AG04449 (cell line): ENCODE measurements at places on chromosomes 2 and 18.

DNA sequence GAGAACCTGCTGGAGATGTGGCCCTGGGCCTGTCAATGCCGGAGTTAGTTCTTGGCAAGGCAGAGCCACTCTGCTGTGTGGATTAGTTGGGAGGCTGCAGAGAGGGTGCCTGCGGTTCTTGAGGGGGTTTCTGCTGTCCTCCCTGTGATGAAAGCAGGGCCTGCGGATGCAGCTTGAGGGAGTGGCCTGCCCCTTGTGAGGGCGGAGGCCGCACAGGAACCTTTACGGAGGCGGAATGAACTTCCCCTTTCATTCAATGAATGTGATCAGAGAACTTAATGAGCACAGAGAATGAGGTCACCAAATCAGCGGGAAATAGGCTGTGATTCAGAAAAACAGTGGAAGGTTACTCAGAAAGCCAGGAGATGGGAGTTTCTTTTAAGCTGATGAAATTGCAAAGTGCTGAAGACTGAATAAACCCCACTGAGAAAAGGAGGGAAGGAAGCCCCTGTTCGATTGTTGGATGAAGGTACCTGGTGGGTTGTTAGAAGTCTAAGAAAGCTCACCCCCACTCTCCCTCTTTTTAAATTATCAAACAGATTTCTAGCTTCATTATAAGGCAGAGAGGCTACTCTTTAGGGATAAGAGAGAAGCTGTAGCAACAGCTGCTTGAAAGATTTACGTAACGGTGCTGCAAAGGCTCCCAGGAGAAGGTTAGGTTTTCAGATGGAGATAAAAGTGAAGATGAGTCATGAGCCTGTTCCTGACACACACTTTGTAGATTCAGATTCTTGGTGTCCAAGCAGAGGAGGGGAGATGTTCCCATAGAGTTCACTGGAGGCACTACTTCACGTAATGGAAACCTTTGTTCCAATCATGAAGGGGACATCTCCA lies 47.4 kb downstream of the VWA3B start:
- DNase-seq: no peak

- peak; percentile 92 for DNase-seq
Observed at GRCh38 chr2:172995323-172996244, 80.1 kb upstream of the MAP3K20 start.

DNA sequence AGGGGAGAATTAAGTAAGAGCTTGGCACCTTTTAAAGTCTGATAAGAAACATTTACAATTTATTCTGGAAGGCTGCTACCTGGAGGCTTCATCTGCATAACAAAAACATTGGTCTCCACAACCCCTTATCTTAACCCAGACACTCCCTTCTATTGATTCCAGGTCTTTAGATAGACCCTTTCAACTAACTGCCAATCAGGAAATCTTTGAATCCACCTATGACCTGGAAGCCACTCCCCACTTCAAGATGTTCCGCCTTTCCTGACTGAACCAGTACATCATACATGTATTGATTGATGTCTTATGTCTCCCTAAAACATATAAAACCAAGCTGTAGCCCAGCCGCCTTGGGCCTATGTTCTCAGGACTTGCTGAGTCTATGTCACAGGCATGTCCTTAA lies 289.4 kb downstream of the AGPS start:
- no peak for DNase-seq

GRCh38 chr2:171575606-171576005 lies 53.3 kb downstream of the CYBRD1 start:
- no peak for DNase-seq

DNA sequence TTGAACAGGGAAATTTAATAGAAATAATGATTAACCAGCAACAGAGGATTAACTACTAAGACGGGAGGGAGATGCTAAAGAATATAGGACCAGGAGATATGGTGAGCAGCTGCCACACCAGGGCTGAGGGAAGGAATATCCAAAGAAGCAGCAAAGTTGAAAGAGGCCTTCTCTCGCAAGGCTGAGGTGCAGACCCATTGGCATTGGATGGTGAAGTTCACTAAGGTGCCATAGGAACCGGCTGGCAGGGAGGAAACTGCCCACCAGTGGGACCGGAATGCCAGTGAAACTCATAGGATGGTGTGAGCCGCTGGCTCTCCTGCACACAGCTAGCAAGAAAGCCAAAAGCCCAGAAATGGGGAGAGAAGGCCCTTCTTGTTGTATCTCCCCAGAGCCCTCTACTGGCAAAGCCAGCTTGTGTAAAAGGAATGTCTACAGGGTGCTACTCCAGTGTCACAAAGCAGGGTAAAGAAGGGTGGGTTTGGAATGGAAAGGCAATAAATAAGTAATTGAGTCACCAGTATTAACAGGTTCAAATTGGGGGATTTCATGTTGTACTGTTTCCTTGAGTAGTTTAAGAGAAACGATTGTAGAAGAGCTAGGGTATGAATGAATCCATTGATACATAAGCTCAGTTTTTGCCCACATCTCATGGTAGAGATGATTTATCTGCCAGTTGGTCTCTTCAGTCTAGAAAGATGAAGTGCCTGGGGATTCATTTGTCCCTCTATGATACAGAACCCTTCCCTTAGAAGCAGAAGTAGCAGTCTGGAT lies 36.0 kb downstream of the FARP2 start:
- no peak for DNase-seq

DNA sequence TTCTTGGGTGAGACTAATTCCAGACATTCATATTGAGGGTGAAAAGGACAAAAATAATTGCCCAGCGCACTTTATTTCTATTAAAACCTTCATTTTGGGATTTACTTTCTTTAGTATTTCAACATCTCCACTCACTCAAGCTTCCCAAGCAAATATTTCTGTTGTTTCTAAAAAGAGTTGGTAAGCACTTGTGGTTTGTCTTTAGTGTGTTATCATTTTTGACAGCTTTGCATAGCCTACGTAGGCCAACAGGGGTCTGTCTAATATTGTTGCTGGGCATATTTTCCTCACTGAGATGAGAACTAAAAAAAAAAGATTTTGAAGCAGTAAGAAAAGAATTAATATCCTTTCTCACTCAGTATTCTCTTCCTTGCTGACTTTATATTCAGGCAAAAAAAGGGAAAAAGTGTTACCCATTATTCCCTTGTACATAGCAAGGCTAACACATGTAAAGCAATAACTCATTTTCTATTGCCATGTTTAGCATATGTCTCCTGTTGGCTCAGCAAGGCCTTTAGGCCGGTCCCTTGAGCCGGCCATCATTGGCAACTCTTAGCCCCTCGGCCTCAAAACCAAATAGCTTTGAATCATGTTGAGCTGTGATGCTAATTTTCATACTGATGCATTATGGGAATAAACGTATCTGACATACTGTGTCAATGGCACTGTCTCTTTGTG lies 494.2 kb downstream of the ARHGAP15 start:
- DNase-seq: no peak

- DNase-seq: no peak
Observed at GRCh38 chr2:145729481-145729880, 1209.6 kb upstream of the ZEB2 start.

GRCh38 chr2:40844353-40845277 lies 392.7 kb upstream of the SLC8A1 start:
- DNase-seq: no peak

DNA sequence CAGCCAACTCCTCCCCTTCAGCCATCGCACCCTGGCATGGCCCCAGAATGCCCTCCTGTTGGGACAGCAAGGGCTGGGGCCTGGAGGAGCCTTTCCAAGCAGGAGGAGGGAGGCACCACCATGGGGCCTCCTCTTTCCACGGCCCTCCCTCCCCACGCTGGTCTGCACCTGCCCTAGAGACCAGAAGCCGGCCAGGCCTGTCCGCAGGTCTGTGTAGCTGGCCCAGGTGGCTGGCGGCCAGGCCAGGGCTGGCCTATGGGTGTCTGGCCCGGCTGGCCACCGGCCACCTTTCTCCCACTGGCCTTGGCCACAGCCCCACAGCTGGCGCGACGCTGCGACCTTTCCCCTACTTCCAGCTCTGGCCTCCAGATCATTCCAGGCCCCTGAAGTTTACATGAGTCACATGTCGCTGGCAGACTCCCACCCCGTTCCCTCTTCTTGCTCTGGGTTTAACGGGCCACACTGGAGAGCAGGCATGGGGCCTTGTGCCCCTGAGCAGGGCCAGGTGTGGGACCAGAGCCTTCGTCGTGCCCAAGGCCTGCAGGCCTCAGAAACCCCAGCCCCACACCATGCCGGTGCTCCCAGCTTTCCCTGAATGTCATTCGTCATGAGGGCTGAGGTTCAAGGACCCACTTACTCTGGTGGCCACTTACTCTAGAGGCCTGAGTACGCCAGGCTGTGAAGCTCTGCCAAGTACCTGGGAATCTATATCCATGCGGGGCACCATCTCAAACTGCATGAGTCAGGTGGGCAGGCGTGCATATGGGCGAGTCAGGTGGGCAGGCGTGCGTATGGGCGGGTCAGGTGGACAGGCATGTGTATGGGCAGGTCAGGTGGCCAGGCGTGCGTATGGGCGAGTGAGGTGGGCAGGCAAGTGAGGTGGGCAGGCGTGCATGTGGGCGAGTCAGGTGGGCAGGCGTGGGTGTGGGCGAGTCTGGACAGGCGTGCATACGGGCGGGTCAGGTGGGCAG lies 33.3 kb upstream of the KLF11 start:
- DNase-seq: no peak

GRCh38 chr2:142280831-142281230 lies 150.0 kb upstream of the LRP1B start:
- DNase-seq: no peak

DNA sequence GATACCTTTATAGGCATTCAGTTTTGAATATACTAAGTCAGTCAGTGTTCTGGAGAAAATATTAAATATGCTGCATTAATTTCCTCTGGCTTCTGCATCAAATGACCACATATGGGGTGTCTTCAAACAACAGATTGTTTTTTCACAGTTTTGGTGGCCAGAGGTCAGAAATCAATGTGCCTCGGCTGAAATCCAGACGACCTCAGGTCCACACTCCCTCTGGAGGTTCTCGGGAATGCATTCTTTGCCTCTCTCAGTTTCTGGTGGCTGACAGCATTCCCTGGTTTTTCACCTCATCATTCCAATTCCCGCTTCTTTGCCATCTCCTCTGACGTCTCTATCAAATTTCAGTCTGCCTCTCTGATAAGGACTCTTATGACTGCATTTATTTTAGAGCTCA lies 142.3 kb downstream of the ZNF407 start:
- DNase-seq: no peak

GRCh38 chr2:103734911-103735310 lies 973.1 kb downstream of the TMEM182 start:
- DNase-seq: no peak

- DNase-seq: no peak
Observed at GRCh38 chr2:178105566-178105965, 6.7 kb upstream of the RBM45 start.

DNA sequence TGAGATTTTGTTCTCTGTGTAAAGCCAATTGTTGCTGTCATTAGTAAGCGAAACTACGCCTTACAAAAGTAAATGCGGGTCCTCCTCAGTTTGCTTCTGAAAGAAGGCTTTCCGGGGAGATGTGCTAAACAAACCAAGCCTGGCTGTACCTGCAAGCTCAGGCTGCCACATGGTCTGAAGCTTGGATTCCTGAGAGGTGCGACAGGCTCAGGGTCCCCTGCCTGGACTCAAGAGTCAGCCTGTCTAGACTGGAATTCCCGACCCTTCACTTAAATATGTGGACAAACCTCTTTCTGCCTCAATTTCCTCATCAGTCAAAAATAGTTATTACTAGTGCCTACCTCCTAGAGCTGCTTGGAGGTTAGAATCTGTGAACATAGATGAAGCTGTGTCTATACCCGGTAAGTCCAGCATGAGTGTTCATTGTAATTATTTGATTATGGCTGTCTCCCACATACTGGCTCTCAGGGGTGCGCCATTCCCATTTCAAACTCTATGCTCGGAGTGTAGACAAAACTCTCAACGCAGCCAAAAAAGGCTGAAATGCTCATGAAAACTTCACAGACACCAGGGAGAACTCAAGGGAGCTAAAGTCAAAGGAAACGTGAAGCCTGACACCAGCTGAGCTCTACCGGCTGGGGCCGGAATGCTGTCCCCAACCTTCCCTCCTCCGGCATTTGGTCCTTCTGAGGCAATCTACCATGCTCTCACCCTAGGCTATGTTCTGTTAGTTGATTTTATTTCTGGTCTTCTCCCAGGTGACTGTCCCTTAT lies 31.4 kb downstream of the SOWAHC start:
- DNase-seq: no peak

DNA sequence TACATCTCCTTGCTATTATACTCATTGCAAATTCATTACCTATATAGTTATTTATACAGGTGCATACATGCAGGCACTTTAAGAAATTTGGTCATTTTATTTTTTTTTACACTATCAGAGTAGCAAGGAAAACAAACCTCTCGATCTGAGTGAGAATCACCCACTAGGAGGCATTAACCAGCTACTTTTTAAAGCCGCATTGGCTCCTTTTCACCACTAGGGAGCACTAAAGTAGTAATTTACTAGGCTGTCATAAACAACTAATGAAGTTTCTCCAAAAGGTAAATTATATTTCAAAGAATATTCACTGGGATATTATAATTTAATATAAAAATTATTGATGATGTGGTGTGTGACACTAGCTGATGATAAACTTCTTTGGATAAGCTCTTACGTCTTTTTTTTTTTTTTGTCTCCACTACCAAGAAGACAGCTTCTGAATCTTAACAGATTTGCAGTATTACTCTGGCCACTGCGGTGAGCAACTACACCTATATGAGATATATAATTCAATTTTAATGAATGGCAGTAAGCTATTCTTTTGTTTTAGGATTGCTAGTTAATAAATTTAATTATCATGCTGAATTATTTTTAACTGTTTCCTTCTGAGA lies 101.9 kb downstream of the NOL4 start:
- DNase-seq: no peak

GRCh38 chr18:60228609-60229595 lies 143.7 kb downstream of the MC4R start:
- no peak for DNase-seq

GRCh38 chr2:232843834-232844233 lies 26.2 kb upstream of the SNORC start:
- DNase-seq: no peak

GRCh38 chr2:98282109-98282508 lies 64.1 kb upstream of the CNGA3 start:
- DNase-seq: no peak

DNA sequence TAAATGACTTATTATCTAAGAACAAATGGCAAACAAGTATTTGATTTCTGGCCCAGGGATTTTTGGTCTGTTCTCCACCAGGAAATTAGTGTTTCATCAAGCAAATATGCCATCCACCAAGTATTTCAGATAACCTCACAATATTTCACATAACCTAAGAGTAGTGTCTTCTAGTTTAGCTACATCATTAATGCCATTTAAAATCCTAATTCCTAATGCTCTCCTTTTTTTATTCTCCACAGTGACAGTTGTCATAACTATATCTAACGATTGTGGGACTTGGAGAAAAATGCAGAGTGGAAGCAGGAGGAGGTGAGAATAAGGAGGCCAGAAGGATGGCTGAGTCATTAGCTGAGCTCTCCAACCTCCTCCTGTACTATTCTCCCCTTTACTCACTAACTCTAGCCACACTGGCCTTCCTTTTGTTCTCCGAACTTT lies 58.5 kb upstream of the CTLA4 start:
- DNase-seq: no peak

- DNase-seq: no peak
Observed at GRCh38 chr2:97994476-97994875, 1.3 kb downstream of the TMEM131 start.
